ENCODE measurements at places on chromosomes 2 and 18. TPM values are rescaled to one million over a fixed set of nuclear protein-coding genes. Genes with fewer than 3 reads are reported as not detected.

DNA sequence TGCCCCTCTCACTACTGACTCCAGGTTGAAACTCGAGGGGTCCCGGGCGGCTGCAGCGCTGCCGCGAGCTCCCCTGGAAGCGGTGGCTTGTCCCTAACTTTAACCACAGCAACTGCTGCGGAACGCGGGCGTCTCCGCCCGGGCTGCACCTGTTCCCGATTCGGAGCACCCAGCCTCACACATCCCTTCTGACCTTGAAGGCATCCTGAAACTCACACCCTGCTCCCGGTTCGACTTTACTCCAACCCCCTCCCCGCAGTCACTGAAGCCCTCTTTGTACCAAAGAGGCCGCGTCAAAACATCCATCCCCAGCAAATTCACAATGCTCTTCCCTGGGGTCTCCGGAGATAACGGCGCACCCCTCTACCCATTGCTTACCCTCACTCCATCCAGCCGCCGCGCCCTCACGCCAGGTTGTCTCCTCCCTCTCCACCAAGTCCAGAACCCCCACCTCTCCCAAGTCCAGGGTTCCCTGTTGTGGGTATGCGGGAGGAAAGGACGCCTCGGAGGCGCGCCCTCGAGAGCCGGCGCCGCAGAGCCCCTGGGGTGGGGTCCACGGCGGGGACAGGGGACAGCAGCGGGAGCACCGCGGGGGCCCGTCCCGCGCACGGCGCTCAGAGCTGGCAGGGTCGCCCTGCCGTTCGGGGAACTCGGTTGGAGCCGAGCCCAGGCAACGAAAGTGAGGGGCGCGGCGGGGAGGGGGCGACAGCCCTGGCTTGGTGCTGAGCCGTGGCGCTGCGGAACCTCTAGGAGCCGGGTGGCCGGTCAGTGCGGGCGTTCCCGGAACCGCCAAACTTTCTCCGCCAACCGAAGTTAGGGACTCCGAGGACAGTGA, 934 bp downstream of the MYO5B start:
- H3K27ac ChIP-seq = no peak overlapping the region
- peak; percentile 34 for DNase-seq
- H3K4me3 ChIP-seq = peak overlapping the region; percentile 83
- peaks cover 10% of the 10 kb centered on the region for H3K36me3 ChIP-seq
- no peaks in the 10 kb centered on the region for H3K4me1 ChIP-seq

Gene PKDCC
- total RNA-seq = 959 TPM

- no peak for DNase-seq
- H3K4me3 ChIP-seq = no peak overlapping the region
- peaks cover 5% of the 10 kb centered on the region for H3K4me1 ChIP-seq
- H3K27me3 ChIP-seq = peaks cover 1% of the 10 kb centered on the region
Measured at GRCh38 chr2:26238311-26238958, 6.0 kb downstream of the HADHA start.

Gene CD8B2
- total RNA-seq = not detected

DNA sequence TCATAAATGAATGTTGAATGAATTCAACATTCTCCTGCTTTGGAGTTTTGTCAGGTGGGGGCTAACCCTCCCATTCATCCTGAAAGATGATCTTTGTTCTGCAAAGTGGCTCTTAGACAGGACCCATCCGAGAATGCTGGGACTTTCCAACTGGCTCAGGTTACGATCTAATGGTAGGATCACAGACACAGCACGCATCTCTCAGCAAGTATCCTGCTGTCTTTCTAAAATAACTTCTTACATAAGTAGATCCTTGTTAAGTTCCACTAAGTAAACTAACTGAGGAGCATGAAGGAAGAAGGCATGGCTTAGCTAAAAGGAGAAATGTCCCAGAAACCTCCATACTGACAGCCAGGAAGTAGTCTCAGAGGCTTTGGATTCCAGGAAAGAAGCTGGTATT, 23.7 kb downstream of the CYP27A1 start:
- no peaks in the 10 kb centered on the region for H3K4me1 ChIP-seq
- no peak overlapping the region for H3K27ac ChIP-seq
- no peak overlapping the region for H3K4me3 ChIP-seq
- no peaks in the 10 kb centered on the region for H3K36me3 ChIP-seq
- H3K27me3 ChIP-seq = no peaks in the 10 kb centered on the region
